ENCODE measurements at places on chromosomes 12 and 14.

DNA sequence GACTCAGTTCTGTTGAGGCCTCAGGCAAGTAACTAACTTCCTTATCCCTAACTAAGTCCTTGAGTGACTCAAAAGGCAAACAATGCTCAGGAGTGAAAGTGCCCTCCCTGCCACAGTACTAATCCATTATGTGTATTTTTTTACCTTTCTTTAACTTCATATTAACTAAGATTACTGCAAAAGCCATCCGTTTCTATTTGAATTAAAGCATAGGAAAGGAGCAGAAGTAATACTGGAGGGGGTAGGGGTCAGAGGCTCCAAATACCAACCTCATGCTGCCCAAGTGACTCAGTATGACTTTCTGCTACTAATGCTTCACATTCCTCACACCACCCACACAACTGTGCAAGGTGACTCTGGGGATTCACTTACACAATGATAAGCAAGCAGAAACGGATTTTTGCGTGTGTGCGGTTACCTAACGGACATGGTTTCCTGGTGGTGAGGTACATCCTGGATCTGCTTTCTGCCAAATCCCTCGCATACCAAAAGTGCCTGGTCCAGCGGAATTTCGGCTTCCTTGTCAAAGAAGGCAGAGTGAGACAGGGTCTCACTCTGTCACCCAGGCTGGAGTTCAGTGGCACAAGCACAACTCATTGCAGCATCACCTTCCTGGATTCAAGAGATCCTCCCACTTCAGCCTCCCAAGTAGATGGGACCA lies 25.1 kb downstream of the MOK start:
- peak; percentile 76 for DNase-seq

- no peak for DNase-seq
Measured at GRCh38 chr14:72924337-72924736, 1.9 kb upstream of the DCAF4 start.

DNA sequence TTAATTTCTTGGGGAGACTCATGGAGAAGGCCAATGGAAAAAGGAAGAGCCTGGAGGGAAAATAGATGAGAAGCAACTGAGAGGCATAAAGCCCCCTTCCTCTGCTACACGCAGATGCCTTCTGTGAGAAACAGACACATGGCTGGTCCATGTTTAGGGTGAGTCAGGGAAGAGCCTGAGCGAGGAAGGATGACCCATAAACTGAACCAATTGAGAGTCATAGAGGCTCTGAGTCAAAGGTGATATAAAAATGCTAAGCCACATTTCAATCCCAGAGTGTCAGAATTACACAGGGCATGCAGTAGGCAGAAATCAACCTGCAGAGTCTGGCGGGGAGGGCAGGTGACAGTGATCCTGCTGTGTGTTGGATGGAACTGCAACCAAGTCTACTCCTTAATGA lies 30.1 kb upstream of the NEDD1 start:
- no peak for DNase-seq

DNA sequence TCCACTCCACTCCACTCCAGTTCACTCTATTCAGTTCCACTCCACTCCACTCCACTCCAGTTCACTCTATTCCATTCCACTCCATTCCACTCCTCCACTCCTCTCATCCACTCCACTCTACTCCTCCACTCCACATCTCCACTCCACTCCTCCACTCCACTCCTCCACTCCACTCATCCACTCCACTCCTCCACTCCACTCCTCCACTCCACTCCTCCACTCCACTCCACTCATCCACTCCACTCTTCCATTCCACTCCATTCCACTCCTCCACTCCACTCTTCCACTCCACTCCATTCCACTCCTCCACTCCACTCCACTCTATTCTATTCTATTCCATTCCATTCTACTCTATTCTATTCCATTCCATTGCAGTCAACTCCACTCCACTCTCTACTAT lies 9.8 kb downstream of the SERPINA5 start:
- no peak for DNase-seq

DNA sequence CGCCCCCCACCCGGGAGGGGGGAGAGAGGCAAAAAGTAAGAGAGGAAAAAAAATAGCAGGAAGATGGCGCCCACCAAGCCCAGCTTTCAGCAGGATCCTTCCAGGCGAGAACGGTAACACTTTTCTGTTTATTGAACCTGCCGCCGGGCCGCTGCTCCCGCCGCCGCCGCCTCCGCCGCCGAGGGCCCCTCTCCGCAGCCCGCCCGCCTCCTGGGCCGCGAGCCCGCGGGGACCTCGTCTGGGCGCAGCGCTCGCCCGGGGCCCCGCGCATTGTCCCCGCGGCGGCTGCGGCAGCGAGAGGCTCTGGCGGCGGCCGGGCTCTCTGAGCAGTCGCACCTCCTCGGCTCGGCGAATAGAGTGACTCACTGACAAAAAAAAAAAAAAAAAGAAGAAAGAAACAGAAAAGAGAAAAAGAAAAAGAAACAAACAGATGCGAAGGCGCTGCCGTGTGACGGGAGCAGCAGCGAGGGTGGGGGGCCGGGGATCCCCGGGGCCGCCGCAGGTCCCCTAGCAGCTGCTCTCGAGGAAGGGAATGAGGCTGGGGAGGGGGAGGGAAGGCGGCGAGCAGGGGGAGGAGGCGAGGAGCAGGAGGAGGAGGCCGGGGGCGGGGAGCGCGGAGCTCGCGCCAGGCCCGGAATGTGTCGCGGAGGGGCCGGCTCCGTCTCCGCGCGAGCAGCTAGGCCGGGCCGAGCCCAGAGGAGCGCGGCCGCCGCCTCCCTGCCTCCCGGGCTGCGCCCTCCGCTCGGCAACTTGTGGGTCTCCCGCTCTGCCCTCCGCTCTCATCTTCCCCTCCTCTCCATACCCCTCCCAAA lies 781 bp downstream of the NPAS3 start:
- no peak for DNase-seq

- DNase-seq, result no peak
Measured at GRCh38 chr14:77502109-77502782, 3.6 kb upstream of the ISM2 start.

DNA sequence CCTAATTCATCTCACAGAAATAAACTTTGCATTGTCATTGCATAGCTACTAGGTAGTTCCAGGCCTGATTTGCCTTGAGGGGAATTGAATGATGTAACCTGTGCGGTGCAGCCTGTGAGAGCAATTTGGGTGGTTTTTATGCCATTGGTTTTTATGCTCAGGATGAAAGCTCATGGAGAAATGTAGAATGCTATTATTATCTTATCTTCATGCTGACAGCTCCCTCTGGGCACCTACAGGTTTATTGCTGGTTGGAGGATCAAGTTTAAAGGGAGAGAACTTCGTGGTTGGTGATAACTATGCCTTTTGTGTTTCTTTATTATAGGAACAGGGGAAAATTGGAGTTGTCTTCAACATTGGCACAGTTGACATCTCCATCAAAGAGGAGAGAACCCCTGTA lies 547.9 kb downstream of the DIO2 start:
- no peak for DNase-seq

DNA sequence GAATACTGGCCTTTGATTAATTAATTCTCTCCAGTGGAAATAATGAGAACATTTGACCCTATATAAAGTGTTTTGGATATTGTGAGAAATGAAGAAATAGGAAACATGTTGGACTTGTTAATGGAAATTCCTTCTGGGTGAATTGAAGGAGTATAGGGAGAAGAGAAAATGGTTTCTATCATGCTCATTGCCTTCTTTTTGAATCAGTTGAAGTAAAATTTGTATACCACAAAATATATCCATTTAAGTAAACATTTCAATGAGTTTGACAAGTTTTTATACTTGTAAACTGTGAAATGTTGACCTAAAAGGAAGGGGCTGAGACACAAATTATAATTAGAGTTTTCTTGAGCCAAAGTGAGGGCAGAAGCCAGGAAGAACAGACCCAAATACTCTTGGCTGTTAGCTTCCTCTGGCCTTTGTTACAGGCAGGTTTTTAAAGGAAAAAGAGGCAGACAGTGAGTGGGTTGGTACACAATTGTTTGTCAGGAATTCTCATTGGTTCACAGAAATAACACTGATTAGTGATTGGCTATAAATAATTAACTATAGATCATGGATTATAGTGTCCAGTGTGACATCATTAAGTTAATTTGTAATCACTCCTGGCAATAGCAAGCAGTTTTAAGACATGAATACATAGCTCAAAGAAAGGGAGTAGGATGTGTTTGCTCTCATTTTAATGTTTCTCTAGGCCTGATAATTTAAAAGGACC lies 826 bp downstream of the ZNF705A start:
- no peak for DNase-seq

GRCh38 chr14:92760524-92760805 lies 12.0 kb upstream of the LGMN start:
- DNase-seq, result no peak

DNA sequence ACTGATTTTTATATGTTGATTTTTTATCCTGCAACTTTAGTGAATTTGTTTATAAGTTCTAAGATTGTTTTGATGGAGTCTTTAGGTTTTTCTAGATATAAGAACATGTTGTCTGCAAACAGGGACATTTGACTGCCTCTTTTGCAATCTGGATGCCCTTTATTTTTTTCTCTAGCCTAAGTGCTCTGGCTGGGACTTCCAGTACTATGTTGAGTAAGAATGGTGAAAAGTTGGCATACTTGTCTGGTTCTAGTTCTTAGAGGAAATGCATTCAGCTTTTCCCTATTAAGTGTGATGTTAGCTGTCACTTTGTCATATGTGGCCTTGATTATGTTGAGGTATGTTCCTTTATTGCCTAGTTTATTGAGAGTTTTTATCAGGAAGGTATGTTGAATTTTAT lies 68.1 kb downstream of the ERC1 start:
- no peak for DNase-seq

GRCh38 chr12:118714051-118714460 lies 267.3 kb upstream of the SRRM4 start:
- DNase-seq, result no peak

GRCh38 chr12:70459786-70460185 lies 93.7 kb downstream of the KCNMB4 start:
- DNase-seq, result no peak

DNA sequence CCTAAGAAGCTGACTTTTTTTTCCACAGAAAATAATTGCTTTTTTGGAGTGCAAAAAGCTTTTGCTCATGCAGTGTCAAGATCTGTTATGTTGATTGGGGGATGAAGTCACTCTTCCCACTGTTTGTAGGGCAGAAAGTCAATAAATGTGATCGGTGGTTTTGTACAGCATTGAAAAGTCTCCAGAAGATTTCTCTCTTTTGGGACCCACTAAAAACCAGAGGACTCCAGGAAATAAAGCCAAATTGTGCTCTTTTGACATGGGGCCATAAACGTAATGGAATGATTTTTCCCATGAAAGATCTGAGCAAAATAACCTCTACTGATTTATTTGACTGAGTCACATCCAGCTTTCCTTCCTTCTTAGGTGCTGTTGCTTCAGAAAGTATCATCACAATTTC lies 122.5 kb downstream of the SNAPC1 start:
- DNase-seq, result no peak

- DNase-seq, result no peak
Measured at GRCh38 chr12:4153343-4153892, 120.1 kb upstream of the CCND2 start.

- no peak for DNase-seq
Measured at GRCh38 chr12:76558684-76559399, 729 bp downstream of the OSBPL8 start.

DNA sequence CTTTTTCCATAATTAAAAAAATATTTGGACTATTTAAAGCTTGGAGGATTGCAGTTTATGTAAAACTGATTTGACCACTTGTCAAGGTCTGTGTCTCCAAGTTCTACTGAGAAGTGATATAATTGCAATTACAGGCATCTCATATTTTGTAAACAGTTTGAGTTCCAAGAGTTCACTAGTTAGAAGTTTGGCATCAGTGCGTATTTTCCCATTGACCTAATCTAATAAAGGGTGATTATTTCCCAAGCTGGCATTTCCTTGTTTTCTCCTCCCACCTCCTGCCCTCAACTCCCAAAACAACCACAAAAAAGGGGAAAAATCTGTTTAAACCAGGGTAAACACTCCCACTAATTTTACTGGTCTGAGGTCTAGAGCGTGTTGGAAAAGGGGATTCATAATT lies 3.0 kb upstream of the MYF6 start:
- no peak for DNase-seq

GRCh38 chr12:59403259-59403932 lies 192.4 kb upstream of the SLC16A7 start:
- DNase-seq, result peak; percentile 52

All from Panc1 (cell line).